AG09319 (cell line): ENCODE measurements at places on chromosomes 4 and X.

- DNase-seq: no peak
Measured at GRCh38 chr4:39587881-39588280, 50.8 kb downstream of the SMIM14 start.

- no peak for DNase-seq
Measured at GRCh38 chr4:140125374-140125773, 28.6 kb downstream of the MAML3 start.

DNA sequence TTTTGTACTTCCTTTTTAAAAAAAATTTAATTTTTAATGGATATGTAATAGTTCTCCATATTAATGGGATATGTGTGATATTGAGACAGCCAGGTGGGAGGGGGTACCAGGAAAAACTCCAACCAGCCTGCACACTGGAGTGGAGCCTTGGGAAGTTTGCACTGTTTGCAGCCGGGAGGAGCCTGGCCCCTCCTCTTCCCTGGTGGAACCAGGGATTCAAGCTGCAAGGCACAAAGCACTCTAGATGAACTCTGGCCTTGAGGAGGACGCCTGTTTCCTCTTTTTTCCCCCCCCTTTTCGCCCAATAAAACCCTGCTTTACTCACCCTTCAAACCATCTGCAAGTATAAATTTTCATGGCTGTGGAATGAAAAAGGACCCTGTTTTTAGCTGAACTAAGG, 48.2 kb upstream of the GC start:
- no peak for DNase-seq

DNA sequence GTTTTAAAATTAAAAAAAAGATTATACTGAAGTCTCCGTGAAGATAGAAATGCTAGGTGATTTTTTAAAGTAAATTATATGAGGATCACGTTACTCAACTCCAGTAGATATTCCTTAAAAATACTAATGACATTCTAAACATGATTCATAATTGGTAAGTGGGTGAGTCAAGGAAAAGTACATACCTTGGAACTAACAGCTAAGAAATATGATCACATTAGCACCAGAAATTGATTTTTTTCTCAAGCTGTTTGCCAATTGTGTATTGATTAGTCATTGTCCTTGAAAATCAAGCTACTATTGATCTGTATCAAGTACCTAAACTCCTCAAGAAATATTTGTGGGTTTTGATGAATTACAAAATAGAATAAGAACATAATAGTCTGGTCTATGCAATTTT, 362.6 kb upstream of the PPP1R2C start:
- no peak for DNase-seq

GRCh38 chr4:82681754-82682153, 116.8 kb downstream of the SCD5 start:
- no peak for DNase-seq

DNA sequence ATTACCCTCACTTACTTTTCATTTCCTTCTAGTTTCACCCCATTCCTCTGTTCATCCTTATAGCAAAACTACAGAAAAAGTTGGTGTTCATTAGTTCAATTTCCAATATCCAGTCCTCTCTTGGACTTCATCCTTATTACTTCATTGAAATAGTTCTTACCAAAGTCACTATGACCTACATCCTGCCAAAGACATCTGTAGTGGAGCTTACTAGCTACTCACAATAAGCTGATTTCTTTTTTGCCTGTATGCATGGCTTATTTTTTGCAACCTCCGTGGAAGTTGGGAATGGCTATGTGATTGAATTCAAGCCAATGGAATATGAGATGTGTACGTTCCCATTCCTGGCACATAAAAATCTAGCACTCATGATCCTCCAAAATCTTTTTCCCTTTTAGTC, 4.6 kb upstream of the CDKL2 start:
- DNase-seq: no peak

GRCh38 chrX:105109936-105110335, 110.6 kb downstream of the TEX13A start:
- no peak for DNase-seq

DNA sequence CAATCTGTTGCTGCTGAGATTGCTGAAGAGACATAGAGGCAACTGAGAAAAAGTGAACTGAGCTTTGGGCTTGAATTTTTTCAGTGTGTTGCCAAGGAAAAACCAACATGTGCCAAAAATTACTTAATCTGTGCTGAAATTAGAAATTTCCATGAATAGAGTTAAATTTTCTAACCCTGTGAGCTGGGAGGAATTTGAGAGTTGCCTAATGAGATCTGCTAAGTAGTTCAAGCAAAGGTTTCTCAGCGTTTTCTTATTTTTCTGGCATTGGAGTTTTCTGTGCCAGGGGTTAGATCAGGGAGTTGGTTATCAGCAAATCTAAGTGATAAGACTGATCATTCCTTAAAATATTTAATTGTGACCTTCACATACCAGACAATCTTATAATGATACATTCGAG, 457.5 kb upstream of the GNPDA2 start:
- no peak for DNase-seq

DNA sequence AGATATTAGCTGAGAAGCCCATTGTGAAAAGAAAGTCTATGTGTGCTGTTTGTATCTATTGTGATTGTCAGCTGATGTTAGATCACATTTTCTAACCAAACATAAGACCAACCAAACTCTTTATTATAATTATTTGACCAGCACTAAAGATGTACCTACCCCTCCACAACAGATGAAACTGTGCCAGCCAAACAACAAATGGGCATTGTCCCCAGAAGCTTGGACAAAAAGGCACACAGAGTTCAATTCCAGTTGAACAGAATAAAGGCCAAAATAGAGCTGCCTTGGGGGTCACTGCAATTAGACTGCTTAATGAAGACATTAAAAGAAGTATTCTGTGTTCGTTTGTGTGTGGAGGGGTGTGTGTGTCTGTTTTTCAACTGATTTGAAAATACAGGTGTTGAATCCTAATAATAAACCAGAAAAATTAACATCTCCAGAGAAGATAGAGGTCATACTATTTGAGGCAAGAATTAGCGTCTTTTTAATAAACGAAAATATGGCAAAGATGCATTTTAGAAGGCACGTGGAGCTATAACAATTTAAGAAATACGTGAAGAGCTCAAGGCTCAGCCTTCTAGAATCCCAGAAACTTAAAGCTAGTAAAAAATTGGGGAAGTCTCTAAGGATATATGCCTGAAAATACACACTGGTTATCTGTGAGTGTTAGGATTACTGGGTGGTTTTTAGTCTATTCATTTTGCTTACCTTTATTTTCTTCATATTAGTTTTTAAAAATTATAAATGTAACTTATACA, 2.2 kb downstream of the SPP1 start:
- DNase-seq: no peak

DNA sequence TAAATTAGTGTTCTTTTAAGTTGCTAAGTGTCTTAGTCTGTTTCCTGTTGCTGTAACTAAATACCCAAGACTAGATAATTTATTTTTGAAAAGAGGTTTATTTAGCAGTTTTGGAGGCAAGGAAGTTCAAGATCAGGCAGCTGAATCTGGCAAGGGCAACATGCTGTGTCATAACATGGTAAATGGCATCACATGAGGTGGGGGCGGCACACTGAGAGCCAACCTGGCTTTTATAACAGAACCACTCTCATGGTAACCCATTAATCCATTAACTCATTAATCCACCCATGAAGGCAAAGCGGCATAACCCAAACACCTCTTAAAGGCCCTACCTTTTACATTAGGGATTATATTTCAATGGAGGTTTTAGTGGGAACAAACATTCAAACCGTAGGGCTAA, 182.2 kb upstream of the GATB start:
- no peak for DNase-seq

DNA sequence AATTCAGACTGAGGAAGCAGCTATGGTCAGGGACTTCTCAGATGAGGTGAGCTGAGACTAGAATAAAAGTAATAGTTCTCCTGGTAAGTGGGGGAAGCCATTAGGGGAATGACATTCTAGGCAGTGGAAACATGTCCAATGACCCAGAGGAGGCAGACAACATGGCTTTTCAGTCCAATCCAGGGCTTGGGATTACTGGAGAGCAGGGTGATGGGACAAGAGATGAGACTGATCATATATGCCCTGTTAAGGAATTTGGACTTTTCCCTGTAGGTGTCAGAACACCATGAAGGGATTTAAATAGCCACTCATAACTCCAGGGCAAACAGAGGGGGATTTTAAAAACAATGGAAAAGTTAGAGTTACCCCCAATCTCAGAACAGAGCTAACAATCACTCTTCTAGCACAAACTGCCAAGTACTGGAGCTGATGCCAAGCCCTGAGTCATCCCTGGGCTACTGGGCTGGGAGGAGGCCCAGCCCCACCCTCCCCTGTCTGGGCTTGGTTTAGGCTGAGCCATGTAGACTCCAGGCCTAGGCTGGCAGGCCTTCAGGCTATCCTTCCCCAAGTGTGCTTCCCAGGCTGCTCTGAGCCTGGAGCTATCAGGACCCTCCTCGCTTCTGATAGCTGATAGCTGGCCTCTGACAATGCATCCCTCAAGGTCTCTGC, 22.7 kb upstream of the MSN start:
- peak; percentile 57 for DNase-seq

DNA sequence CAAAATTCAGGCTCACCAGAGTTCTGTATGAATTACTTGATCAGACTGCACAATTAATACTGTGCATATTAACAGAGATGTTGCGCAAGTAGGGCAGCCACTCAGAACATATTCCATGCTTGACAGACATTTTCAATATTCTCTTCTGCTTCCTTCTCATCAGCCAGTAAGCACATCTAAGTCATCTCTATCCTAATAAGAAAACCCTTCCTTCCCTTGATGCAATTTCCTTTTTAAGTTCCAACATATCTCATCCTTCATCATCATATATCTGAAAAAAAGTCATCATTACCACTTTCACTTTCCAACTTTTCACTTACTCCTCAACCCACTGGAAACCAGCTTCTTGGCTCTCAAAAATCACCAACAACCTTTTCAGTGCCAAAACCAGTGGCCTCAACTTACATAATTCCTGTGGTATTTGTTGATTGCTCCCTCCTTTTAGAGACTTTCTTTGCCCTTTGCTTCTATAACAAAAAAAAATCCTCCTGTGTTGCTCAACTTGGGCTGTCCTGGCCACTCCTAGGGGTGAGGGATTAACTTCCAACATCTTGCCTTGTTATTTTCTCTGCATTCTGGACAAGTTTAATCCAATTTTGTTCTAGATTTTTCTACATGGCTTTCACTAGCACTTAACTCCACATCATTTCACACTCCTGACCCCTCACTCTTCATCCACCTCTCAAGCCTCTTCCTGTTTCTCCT, 14.1 kb downstream of the MBNL3 start:
- DNase-seq: no peak

DNA sequence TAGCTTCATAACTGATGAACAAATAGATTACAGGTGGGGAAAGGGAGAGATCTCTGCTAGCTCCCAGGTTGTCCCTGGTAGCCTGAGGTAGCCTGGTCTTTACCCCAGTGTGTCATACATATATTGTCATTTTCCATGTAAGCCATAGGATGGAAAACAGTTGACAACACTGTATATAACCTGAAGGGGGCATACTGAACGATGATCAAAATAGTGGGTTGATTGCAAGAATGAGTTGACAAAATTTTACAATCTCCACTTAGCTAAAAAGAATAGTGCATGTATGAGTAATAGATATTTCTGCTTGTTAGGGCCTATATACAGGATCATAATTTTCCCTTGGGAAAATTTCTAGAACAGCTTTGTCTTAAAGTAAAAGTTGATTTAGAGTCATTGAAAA, 304.1 kb upstream of the HAND2 start:
- no peak for DNase-seq

DNA sequence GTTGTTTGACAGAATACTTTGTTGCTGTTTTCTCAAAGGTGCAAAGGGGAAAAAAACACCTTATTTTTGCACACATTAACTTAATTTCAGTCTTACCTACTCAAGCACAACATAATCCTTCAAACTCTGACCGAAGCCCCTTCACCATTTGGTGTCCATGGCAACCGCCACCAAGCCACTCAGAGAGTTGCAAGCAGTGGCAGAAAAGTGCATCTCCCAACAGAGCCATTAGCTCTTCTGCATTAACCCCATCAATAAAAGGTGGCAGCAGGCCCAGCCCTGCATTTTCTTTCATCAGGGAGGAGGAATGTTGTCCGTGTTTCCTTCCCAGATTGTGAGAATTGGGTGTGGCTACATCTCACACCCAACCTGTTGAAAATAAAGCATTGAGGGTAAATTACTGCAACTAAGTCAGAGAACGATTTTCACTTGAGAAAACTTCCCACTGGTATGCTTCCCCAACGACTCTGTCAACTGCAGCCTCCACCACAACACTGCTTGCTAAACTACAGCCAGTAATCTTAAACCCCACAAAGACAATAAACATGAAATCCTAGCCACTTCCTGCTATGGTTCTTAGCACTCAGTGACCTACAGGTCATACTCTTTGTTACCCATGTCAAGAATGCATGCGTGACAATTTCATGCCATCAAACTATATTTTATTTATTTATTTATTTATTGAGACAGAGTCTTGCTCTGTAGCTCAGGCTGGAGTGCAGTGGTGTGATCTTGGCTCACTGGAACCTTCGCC, 154.0 kb downstream of the GRIA3 start:
- no peak for DNase-seq

DNA sequence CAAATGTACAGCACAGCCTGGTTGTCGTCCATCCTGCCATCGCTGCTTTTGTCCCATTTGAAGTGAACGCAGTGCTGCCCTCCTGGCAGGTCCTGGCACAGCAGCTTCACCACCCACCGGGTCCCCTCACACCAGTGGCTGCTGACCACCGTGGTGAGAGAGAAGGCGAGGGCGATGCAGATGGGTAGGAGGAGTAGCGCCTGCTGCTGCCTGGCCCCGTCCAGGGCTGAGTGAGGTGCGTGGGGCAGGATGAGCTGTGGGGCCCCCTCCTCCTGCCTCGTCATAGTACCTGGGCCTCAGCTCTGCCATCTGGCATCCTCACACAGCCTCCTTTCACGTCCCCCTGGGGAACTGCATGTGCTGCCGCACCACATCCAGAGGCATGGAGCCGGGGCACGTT, 1.8 kb downstream of the DCAF8L2 start:
- no peak for DNase-seq
